Activated naive CD4-positive, alpha-beta T cell (primary cell): ENCODE measurements at places on chromosomes 1 and 21.
A peak's percentile ranks its signal among the peaks of the same experiment; 100 is the strongest.

GRCh38 chr1:170247751-170248521 is 102.2 kb downstream of the NTMT2 start:
- DNase-seq = no peak

GRCh38 chr21:22791986-22792560 is 1793.9 kb downstream of the NCAM2 start:
- no peak for DNase-seq

- DNase-seq = peak; percentile 6
Measured at GRCh38 chr21:27700974-27701614, 734.2 kb upstream of the ADAMTS5 start.

GRCh38 chr1:44302541-44302940 is 52.5 kb downstream of the ERI3 start:
- no peak for DNase-seq

DNA sequence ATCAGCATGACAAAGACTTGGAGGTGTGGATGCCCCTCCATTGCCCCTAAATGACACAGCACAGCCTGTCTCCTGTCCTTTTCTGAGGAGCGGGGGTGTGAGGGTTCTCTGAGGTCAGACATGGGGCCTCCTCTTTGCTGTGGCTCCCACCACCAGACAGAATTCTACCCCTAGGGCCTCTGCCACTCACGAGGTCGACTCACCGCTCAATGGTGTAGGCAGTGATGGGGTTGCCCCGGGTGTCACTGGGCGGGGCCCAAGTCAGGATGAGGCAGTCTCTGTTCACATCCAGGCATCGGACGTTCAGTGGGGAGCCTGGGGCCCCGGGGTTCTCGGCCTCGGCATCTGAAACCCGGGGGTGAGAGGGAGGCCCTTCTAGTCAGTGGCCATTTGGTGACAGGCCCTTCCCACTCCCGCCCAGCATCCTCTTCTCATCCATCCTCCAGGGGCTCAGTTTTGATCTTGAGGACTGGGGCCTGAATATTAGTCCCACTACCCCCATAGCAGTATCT is 19.9 kb downstream of the MYOM3 start:
- no peak for DNase-seq

DNA sequence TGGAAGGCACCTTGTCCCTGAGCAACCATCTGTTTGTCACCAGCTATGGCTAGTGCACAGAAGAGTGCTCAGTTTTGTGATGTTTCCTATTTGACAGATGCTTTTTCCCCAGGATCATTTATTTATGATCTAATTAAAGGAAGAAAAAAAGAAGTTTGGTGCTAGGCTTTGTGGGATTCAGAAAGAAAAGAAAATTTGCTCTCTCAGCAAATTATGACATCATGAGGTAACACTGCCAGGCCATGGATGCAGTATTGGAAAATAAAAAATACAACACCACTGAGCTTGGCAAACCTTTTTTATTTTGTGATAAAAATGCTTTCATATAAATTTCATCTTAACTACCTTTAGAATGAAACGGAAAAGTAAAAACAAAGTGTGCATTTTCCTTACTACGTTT is 15.5 kb upstream of the ADAM30 start:
- DNase-seq = no peak
